Renal cortical epithelial cell (primary cell): ENCODE measurements at places on chromosomes 1 and 21.
A peak's percentile ranks its signal among the peaks of the same experiment; 100 is the strongest.

- no peak for DNase-seq
Measured at GRCh38 chr1:42046761-42047507, 106.3 kb upstream of the GUCA2B start.

DNA sequence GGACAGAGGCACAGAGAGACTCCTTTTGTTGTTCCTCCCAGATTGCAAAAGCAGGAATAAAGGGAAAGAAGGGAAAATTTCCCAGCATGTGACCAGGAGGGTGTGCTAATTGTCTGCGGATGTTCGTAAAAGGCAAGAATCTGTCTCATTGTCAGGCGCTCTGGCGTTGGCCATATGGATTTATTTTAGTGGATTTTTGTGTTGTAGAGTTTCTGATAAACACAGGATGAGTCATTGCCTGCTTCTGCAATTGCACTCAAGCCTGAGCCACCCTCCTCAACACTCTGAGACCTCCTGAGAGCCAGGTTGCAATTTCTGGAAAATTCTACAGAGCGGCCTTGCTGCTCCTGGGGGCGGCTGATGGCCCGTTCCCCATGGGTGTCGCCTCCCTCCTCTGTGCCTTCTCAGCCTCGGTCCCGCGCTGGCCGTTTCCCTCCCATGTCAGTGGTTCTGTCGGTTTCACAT is 227.7 kb downstream of the KAZN start:
- DNase-seq: peak; percentile 2

GRCh38 chr1:112955773-112956543 is at the start of gene SLC16A1:
Gene SLC16A1, minus strand, starts transcription at chr1:112956196. Its CDS starts 26,888 bp downstream, at chr1:112929308.
- DNase-seq: peak; percentile 67

GRCh38 chr1:66231217-66231616 is 302.7 kb upstream of the SGIP1 start:
- DNase-seq: peak; percentile 93

DNA sequence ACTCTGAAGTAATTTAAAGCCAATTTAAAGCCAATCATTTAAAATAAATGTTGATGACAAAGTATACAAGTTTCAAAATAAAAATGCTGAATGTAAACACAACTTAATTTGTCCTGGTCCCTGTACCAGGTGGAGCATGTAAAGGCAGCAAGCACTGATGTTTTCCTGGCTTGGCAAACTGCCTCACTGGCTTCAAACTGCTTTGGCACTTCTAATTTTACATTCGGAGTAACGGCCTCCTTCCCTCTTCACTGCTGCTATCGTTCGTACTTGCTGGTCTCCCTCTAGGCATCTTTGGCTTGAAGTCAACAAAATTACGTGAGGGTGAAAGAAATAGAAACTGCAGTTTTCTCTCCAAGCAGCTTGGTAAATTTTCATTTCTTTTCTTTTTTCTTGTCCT is 287.9 kb downstream of the LTN1 start:
- DNase-seq: peak; percentile 40

- no peak for DNase-seq
Measured at GRCh38 chr1:197480446-197480845, 212.4 kb downstream of the CRB1 start.

DNA sequence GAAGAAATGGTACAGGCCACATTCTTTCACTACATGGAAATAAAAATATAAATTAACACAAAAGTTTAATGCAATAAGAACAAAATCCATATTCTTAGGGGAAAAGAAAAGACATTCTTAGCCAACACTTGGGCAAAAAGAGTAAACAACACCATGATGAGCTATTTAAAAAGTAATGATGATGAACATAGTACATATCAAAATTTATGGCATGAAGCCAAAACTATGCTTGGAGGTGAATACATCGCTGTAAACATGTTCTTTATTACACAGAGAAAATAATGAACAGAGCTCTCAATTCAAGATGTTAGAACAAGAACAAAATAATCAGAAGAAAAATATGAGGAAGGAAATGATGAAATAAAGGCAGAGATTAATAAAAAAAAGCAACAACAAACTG is 158.2 kb downstream of the ZSCAN20 start:
- no peak for DNase-seq

DNA sequence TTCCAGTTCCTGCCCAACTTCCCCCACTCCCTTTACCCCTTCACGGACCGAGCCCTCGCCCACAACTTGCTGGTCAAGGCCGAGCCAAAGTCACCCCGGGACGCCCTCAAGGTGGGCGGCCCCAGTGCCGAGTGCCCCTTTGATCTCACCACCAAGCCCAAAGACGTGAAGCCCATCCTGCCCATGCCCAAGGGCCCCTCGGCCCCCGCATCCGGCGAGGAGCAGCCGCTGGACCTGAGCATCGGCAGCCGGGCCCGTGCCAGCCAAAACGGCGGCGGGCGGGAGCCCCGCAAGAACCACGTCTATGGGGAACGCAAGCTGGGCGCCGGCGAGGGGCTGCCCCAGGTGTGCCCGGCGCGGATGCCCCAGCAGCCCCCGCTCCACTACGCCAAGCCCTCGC is 42.1 kb upstream of the ARHGEF16 start:
- DNase-seq: no peak
